Stimulated activated CD8-positive, alpha-beta memory T cell treated with anti-CD3 and anti-CD28 coated beads, Interleukin-7, amount 100 ng/mL, for 1 hour (primary cell): ENCODE measurements at places on chromosomes 2 and 18.

DNA sequence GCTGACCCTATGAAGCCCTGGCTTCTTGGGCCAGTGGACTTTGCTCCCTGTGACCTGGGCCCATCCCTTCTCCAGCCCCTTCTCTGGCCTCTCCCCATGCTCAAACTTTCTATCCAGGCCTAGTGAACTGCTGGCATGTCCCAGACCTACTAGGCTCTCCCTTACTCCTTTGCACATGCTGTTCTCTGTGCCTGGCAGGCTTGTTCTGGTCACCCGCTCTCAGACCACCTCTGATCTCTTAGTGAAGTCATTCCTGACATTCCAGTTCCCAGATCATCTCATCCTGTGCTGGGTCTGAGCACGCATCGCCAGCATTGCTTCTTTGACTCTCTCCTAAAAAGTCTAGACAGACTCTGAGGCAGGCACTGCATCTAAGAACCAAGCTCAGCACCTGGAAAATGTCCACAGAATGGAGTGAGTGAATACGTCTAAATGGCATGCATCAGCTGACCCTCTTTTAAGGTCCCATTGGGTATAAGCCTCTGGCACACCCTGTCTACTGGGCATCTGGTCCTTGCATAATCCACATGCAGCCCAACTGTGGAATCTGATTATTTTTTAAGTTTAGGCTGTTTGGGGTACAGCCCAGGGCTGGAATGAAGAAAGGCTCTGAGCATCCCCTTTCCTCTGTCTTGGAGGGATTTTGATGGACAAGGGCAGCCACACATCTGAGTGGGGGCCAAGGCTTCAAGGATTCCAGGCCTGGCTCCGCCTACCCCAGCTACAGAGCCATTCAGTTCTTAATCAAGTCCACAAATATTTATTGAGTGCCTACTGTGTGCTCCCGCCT is 130.6 kb upstream of the HAAO start:
- no peak for DNase-seq

DNA sequence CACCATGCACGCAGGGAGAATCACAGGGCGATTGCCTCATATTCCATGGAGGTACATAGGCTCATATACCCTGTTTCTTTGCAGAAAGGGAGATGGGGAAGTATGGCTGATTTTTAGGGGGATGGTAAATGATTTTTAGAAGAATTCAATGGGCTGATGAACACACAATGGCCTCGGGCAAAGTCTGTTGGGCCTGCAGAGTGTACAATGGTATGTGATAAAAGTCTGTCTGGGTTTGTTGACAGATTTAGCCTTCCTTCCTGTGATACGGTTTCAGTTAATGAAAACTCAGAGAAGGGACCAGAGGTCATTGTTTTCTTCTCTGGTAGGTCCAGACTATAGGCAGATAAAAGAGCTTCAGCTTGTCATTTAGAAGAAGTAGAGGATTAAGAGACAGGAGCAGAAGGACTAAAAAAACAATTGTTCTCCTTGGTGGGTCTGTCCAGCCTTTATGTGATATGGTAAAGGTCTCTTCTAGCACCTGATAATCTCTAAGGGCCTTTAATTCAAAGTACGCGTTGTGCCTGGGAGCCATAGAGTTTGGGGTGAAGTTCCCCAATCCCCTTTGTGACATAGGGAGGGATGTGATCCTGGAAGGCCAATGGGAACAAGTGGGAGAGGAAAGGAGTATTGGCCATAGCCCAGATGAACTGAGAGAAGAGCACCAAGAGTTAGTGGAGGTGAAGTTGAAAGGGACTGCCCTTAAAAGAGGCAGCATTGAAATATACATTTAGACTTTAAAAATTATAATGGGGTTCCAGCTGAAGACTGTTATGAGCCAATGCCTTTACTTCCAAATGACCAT is 107.5 kb upstream of the SERPINE2 start:
- DNase-seq, result no peak

GRCh38 chr2:54479424-54479823 is 23.3 kb downstream of the SPTBN1 start:
- no peak for DNase-seq

DNA sequence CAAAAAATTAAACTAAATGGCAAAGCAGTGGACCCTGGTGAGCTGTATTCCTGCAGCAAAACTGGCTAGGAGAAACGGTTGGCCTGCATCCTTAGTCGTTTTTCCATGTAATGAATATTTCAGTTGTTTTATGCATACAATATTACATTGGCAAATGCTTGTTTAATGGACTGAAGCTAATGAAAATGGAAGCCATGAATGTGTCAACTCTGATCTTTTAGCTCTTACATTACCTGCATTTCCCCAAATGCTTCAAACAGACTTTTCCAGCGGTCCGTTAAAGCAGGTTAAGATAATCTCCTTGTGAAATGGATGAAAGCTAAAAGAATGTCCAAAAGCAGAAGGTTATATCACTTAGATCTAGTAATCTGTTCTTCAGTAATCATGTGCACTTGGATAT is 686.3 kb upstream of the SETBP1 start:
- no peak for DNase-seq

GRCh38 chr18:8752329-8752728 is 47.0 kb downstream of the MTCL1 start:
- no peak for DNase-seq

GRCh38 chr2:234091883-234092282 is 41.4 kb downstream of the SPP2 start:
- DNase-seq, result no peak

GRCh38 chr2:199848389-199849130 is 2.4 kb downstream of the FTCDNL1 start:
- no peak for DNase-seq

- no peak for DNase-seq
Measured at GRCh38 chr2:221518201-221518934, 53.7 kb downstream of the EPHA4 start.

GRCh38 chr2:37367984-37368383 is 23.6 kb downstream of the QPCT start:
- no peak for DNase-seq

GRCh38 chr2:60172801-60173200 is 380.7 kb downstream of the BCL11A start:
- DNase-seq, result no peak

DNA sequence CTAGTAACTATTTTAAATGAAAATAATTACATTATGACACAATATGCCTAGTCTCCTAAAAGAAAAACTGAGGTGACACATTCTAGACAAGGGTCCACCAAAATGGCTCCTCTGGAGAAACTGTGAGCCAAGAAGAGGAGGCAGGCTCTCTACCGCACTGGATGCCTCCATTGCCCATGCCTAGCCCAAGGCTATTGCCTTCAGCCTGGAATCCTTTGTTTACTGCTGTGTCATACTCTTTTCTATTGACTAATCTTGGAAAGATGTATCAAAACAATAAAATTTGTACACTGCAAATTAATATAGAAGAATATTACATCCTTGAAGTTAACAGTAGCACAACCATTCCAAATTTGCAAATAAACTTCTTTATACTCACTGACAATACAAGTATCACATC is 167.1 kb downstream of the RAB3GAP1 start:
- no peak for DNase-seq

GRCh38 chr2:134140251-134140661 is 113.6 kb upstream of the MGAT5 start:
- DNase-seq, result no peak

- no peak for DNase-seq
Measured at GRCh38 chr2:218501665-218502064, 66.5 kb downstream of the USP37 start.

DNA sequence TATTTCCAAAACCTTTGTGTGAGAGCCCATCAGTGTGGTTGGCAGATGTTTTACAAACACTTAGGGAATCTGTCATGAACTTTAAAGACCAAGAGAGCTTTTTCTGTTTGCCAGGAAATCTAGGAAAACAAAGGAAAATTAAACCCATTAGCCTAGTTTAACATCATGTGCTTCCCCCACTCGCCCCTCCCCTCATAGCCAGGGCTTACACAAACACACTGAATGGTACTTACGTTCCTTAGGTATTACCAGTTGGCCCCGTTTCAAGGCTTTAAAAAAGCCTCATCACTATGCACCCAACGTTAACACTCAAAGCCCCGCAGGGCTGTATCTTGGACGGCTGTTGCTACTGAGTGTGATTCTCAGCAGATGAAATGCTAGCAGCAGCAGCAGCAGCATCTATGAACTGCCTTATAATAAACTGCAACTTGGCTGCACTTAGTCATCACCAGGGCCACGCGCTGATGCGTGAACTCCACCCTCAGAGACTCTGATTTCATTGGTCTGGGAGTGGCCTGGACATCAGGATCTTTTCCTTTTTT is 20.1 kb upstream of the TTC39C start:
- DNase-seq, result no peak

- no peak for DNase-seq
Measured at GRCh38 chr2:46887028-46887885, 28.3 kb downstream of the MCFD2 start.
